ENCODE measurements at places on chromosomes 7 and 10.

DNA sequence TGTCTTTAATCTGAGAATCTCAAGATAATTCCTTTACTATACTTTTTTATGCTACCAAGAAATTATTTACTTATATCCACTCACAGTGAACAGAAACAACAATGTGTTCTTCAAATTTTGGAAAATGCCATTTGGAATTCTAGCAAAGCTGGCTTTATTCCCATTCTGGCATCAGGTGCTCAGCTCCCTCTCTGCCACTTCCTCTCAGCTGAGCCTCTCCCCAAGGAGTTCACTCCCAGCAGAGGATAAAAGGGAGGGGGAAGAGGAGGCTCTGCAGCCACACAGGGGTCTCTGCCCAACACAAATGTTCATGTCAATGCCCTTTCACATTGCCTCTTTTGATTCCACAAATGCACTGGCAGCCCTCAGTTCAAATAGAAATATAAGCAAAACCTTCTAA is 116.9 kb downstream of the CPEB3 start:
- peaks cover 47% of the 10 kb centered on the region for H3K36me3 ChIP-seq
- no peak overlapping the region for H3K27ac ChIP-seq
- no peak overlapping the region for H3K4me3 ChIP-seq
- H3K4me1 ChIP-seq = no peaks in the 10 kb centered on the region

DNA sequence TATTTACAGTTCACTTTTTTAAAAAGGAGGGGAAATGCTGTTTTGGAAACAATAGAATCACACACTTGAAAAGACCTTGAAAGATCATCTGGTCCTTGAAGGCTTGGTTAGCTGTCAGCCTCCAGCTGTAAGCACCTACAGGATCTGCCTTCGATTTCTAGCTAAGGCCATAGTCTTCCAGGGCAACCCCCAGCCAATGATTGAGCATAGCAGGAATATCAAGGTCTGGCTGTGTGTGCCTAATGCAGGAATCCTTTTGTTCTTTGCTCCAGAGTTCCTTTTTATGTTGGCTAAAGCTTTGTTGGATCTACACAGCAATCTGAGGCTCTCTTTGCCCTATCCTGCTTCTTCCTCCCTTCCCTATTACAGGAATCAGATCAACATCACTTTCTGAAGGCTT is 5.2 kb upstream of the YAE1 start:
- H3K4me3 ChIP-seq = no peak overlapping the region
- H3K27me3 ChIP-seq = no peaks in the 10 kb centered on the region
- no peak overlapping the region for H3K27ac ChIP-seq
- DNase-seq = no peak
- peaks cover 11% of the 10 kb centered on the region for H3K4me1 ChIP-seq
- no peaks in the 10 kb centered on the region for H3K36me3 ChIP-seq

DNA sequence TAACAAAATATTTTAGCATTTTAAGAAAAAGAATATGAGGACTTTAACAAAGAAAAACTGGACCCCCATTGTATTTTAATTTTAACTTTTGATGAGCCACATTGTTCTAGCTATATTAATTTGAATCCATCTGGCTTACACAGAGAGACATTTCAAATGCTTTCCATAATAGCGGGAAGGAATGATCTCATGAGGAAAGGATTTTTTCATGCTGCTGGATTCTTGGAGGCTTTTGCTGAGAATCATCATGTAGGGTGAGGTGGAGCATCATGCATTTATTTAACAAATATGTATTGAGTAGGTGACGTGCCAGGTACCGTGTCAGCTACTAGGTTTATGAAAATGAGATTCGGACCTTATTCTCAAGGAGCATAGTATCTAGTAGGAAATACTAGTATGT is 1006.3 kb downstream of the SORCS1 start:
- H3K4me1 ChIP-seq = no peaks in the 10 kb centered on the region
- no peak overlapping the region for H3K27ac ChIP-seq
- no peak overlapping the region for H3K4me3 ChIP-seq
- no peak for DNase-seq
- H3K36me3 ChIP-seq = no peaks in the 10 kb centered on the region

DNA sequence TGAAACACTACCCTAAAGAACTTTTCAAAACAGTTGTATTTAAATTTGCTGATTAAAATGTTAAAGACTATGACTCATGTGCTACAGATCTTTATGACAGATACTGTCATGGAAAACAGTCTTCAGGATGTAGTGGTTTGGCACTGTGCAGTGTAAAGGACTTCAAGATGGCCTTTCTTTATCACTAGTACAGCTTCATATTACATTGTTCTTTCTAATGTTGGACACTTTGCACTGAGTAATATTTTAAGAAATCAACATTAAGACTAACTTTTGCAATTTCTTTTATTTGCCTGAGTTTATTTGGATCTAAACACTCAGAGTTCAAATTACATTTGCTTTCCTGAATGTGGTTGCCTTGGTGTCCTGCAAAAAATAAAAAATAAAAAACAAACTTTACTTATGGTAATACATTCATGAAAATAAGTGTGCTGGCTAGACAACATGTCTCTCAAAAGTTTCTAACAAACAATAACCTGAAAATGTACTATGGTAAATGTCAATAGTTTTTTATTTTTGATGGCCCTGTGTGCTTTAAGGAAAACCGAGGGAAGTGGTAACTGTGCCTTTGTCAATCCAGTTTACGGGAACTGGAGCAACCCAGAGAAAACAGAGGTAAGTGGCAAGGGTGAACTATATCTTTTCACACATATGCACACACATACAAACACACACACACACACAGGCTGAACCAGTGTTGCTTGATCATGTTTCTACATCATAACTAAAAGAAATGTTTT is 85.9 kb upstream of the PLXDC2 start:
- no peak overlapping the region for H3K27ac ChIP-seq
- H3K36me3 ChIP-seq = no peaks in the 10 kb centered on the region
- H3K4me3 ChIP-seq = no peak overlapping the region
- DNase-seq = no peak
- no peaks in the 10 kb centered on the region for H3K27me3 ChIP-seq
- no peaks in the 10 kb centered on the region for H3K4me1 ChIP-seq

DNA sequence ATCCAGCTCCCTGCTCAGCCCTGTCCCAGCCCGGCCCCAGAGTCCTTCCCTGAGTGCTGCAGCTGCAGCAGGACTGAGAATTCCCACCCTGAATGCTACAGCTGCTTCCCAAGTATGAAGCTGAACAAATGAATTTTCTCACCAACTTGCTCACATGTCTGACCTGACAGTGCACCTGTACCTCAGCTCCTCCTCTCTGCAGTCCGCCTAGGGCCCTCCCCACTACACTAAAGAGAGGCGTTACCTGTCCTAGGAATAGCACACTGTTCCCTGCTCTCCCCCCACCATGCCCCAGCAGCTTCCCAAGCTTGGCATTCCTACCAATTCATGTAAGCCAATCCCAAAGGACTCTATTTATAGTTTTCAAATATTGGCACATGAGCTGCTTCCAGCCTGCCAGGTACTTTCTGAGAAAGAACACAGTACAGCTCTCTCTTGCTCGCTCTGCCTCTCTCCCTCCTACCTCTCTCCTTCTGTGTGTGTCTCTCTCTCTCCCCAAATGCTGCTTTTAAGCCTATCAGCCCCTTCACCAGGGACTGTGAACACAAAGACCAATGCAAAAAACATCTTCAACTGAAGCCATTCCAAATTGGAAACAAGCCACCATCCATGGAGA is 400.1 kb downstream of the TNS3 start:
- no peaks in the 10 kb centered on the region for H3K36me3 ChIP-seq
- peaks cover 14% of the 10 kb centered on the region for H3K27me3 ChIP-seq
- H3K4me1 ChIP-seq = no peaks in the 10 kb centered on the region
- no peak overlapping the region for H3K4me3 ChIP-seq
- DNase-seq = no peak
